ENCODE measurements at places on chromosomes 1 and 21. TPM values are rescaled to one million over a fixed set of nuclear protein-coding genes. Genes with fewer than 3 reads are reported as not detected.
A peak's percentile ranks its signal among the peaks of the same experiment; 100 is the strongest.

DNA sequence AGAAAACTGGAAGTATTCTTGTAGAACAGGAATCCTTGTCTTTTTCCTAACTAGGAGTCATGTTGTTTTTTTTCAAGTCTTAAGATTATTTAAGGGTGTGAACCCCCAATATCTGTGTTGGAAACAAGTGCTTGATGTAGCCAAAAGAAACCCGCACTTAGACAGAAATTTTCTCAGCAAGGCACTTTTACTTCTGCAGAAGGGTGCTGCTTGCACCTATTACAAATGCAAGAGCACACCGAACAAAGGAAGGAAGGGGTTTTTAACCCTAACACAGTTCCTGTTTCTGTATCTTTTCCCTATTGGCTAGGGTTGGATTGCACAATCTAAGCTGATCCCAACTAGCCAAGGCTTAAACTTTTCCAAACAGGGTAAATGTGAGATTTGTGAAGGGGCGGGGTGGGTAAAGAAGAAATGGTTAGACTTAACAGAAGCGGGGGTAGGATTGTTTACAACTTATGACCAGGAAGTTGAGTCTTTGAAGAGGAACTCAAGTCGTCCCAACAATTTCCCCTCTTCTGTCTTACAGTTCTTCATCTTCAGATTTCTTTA is 75.1 kb downstream of the ZFYVE9 start:
- H3K4me1 ChIP-seq: no peaks in the 10 kb centered on the region
- no peak overlapping the region for H3K27ac ChIP-seq
- no peaks in the 10 kb centered on the region for H3K27me3 ChIP-seq
- H3K4me3 ChIP-seq: no peak overlapping the region
- H3K36me3 ChIP-seq: peaks cover 4% of the 10 kb centered on the region

GRCh38 chr1:18820791-18821641 is 38.4 kb downstream of the TAS1R2 start:
- no peaks in the 10 kb centered on the region for H3K27me3 ChIP-seq
- H3K4me3 ChIP-seq: no peak overlapping the region
- no peak overlapping the region for H3K27ac ChIP-seq

Gene FCRL5
- total RNA-seq: 1.6 TPM

DNA sequence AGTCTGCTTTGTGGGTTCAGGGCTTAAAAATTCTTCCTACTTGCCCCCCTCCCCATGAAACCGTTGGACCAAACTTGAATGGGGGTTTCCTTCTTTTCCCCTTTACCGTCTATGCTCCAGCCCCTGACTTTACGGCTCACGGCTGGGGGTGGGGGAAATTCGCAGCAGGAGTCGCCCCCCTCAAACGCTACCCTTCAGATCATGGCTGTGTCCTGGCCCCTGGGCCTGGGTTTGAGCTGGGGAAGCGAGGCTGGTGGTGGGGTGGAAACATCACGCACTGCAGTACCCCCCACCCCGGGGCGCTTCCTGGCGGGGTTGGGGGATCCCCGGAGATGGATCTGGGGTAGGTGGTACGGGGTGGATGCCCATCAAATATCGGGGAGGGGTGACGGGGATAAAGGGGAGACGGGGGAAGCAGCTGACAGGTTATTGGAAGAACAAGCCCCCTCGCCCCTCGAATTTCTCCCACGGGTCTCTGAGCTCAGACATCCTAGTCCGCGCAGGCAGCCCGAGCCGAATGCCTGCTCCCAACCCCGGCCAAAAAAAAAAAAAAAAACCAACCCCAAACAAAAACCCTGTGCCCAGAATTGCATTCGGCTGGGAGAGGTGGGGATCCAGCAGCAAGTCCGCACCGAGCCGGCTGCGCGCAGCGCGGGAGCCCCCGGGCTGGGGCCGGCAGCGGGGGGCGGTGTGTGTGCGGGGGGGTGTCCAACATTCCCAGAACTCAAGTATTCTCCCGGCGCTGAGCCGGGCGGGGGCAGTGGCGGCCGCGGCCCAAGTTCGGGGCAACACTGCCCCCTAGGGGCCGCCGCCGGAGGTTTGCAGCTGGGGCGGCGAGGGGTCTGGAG is 59.0 kb upstream of the ACOT11 start:
- H3K4me3 ChIP-seq: peak overlapping the region; percentile 74
- DNase-seq: peak; percentile 65
- peak overlapping the region; percentile 61 for H3K27ac ChIP-seq
- peaks cover 25% of the 10 kb centered on the region for H3K4me1 ChIP-seq
- no peaks in the 10 kb centered on the region for H3K36me3 ChIP-seq
- peaks cover 16% of the 10 kb centered on the region for H3K27me3 ChIP-seq

DNA sequence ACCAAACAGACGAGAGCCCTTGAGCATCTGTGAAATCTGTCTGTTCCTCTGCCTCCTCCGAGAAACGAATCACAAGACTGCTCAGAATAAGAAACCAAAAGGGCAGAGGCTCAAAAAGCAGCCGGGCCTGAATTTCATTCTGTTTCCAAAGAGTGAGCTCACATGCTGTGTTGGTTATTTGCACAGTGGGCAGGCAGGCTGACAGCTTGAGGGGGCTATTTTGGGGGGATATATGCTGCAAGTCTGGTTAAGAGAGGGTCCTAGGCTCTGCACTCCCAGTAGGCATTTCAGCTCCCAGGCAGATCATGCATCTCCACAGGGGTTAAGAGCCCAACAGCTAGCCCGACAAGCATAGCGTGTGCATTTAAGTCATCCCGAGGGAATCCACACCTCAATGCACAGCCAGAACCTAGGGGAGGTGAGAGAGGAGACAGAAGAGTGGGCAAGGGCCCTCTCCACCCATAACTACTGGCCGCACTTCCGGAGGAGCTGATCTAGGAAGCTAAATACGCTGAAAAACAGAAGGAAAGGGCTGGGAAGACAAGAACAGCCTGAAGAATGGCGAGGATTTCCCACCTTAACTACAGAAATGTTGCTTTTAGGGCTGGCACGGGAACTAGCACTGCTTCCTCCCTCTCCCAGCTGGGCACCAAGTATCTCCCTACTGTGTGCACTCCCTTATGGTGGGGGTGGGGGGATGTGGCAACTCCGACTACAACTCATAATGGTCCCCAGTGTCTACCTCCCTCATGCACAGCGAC is 3.7 kb downstream of the PGBD5 start:
- peaks cover 56% of the 10 kb centered on the region for H3K27me3 ChIP-seq
- peaks cover 11% of the 10 kb centered on the region for H3K4me1 ChIP-seq
- no peak for DNase-seq
- no peaks in the 10 kb centered on the region for H3K36me3 ChIP-seq
- no peak overlapping the region for H3K27ac ChIP-seq

DNA sequence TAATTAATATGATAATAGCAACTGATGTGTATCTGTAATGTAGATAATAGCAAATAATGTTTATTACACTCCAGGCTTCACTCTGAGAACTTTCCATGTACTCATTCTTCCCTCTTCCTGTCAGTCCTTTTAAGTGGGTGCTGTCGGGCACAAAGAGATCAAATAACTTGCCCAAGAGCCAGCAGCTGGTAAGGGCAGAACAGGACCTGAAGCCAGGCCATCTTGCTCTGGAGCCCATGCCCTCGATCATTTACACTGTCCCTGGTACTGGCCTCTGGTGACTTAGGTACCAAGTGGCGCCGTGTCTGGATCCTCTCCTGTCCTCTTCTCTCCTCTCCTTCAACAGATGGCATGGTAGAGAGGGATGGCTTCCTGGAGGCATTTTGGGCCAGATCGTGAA is 97.2 kb downstream of the VPS13D start:
- H3K36me3 ChIP-seq: peaks cover 9% of the 10 kb centered on the region
- H3K27me3 ChIP-seq: no peaks in the 10 kb centered on the region
- H3K4me3 ChIP-seq: no peak overlapping the region
- no peak for DNase-seq

GRCh38 chr1:240122639-240123613 is 31.2 kb downstream of the FMN2 start:
- no peak overlapping the region for H3K27ac ChIP-seq
- H3K4me3 ChIP-seq: no peak overlapping the region
- H3K27me3 ChIP-seq: no peaks in the 10 kb centered on the region

GRCh38 chr1:10905841-10906655 is 106.4 kb upstream of the TARDBP start:
- no peak for DNase-seq
- H3K36me3 ChIP-seq: no peaks in the 10 kb centered on the region
- H3K27ac ChIP-seq: no peak overlapping the region
- no peak overlapping the region for H3K4me3 ChIP-seq
- H3K4me1 ChIP-seq: peaks cover 51% of the 10 kb centered on the region
- no peaks in the 10 kb centered on the region for H3K27me3 ChIP-seq

- H3K4me3 ChIP-seq: no peak overlapping the region
- no peaks in the 10 kb centered on the region for H3K36me3 ChIP-seq
- no peaks in the 10 kb centered on the region for H3K27me3 ChIP-seq
These were observed 5.6 kb downstream of the ARHGEF16 start for GRCh38 chr1:3459940-3460671.

- H3K36me3 ChIP-seq: no peaks in the 10 kb centered on the region
- no peak for DNase-seq
- no peak overlapping the region for H3K27ac ChIP-seq
- no peaks in the 10 kb centered on the region for H3K4me1 ChIP-seq
These were observed 24.9 kb upstream of the KIRREL1 start for GRCh38 chr1:157968508-157968907.

Gene RHEX
- 0.28 TPM for total RNA-seq

- DNase-seq: no peak
- peaks cover 20% of the 10 kb centered on the region for H3K36me3 ChIP-seq
- no peak overlapping the region for H3K27ac ChIP-seq
These were observed 4.7 kb downstream of the AGPAT3 start for GRCh38 chr21:43869486-43870325.

Gene RABGGTB
- 83.6 TPM for total RNA-seq

- H3K4me1 ChIP-seq: no peaks in the 10 kb centered on the region
- no peak overlapping the region for H3K27ac ChIP-seq
- no peak overlapping the region for H3K4me3 ChIP-seq
- no peak for DNase-seq
- no peaks in the 10 kb centered on the region for H3K27me3 ChIP-seq
- peaks cover 5% of the 10 kb centered on the region for H3K36me3 ChIP-seq
These were observed 23.6 kb downstream of the COL6A2 start for GRCh38 chr21:46121286-46122221.

DNA sequence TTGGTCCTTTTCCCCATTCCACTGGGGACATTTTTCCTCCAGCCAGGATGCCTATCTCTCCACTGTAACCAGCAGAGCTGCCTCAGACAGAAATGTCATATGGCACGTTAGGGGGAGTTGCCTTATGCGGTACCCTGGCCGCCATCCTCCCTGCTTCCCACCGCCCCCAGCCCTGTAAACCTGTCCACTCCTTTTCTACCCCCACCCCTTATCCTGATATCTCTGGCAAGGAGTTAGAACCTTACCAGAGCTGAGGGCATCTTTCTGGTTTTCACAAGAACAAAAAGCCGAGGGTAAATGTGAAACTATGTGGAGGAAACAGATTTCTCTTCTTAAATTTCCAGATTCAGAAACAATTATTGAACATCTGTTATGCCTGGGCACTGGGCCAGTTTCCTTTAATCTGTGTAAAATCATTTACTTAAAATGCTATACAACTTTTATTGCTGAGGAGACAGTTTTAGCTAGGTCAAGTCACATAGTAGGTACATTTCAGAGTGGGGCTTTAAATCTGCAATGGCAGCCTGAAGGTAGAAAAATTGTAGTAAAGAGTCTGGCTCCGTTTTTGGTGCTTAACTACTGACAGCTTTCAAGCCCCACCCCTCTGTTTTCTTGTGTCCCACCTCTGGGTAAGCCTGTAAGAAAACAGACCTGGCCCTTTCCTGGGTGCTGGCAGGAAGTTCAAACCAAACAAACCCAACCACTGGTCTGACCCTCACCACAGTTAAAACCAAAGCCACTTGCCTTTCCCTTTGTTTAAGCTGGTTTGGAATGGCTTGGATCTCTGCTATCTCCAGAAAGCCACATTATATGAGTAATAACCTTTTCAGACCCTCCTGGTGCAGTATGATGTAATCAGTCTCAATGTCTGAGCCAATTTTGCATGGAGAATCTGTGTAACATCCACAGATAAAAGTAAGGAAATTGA is 319.0 kb downstream of the HHAT start:
- no peak for DNase-seq
- no peak overlapping the region for H3K27ac ChIP-seq
- H3K4me3 ChIP-seq: no peak overlapping the region
- no peaks in the 10 kb centered on the region for H3K36me3 ChIP-seq
- H3K27me3 ChIP-seq: no peaks in the 10 kb centered on the region

Gene OBSCN
- 133 TPM for total RNA-seq

Gene GJC2
- total RNA-seq: 1.1 TPM

DNA sequence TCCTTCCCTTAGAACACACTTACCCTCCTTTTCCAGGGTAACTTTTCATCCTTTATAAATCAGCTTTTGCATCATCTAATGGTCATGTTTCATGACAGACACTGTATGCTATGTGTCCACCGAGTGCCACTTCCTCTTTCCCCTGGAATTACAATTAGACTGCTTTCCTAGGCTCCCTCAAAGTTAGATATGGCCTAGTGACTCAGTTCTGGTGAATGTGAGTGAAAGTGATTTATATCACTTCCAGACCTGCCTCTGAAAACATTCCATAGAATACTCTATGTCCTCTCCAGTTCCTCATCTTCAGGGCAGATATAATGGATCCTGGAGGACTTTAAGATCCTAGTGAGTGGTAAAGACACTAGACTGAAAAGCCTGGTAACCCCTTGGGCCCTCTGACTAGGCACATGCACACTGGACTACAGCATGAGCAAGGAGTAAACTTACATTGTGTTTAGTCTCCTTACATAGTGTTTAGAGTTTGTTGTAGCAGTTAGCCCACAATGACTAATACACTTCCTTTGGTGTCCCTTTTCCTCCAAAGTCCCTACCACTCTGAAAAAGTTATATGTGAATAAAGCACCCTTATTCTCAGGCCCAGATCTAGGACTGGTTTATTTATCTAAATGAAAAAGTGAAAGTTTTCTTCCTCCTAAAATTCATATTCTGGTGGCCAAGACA is 59.3 kb downstream of the GPR88 start:
- no peak for DNase-seq
- H3K36me3 ChIP-seq: no peaks in the 10 kb centered on the region
- H3K4me1 ChIP-seq: no peaks in the 10 kb centered on the region
- no peak overlapping the region for H3K4me3 ChIP-seq
- no peak overlapping the region for H3K27ac ChIP-seq

DNA sequence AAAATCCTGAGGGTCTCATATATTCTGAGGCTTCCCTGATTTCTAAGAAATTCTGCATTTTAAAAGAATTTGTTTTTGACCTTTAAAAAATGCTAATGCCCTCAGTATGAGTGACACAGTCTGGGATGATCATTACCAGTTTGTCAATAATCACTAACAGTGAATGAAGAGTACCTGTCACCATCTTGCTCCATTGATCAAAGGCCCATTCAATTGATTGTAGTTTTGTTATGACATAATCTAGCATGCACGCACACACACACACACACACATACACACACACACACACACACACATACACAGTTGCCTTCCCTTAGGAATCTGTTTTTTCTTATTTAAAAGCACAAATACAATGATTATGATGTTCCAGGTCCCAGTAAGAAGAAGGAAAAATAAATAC is 250.4 kb downstream of the NFIA start:
- no peak overlapping the region for H3K4me3 ChIP-seq
- DNase-seq: no peak
- H3K27ac ChIP-seq: no peak overlapping the region

Data from T-cell (primary cell).